Chondrocyte (in vitro differentiated cells): ENCODE measurements at places on chromosomes 2 and 18. TPM values are rescaled to one million over a fixed set of nuclear protein-coding genes. Genes with fewer than 3 reads are reported as not detected.

Gene PJVK
- 3.7 to 6.6 TPM (median 4.2 TPM) in 3 replicates for total RNA-seq

- DNase-seq, result no peak
Observed at GRCh38 chr18:60905699-60906098, 427.5 kb upstream of the CDH20 start.

DNA sequence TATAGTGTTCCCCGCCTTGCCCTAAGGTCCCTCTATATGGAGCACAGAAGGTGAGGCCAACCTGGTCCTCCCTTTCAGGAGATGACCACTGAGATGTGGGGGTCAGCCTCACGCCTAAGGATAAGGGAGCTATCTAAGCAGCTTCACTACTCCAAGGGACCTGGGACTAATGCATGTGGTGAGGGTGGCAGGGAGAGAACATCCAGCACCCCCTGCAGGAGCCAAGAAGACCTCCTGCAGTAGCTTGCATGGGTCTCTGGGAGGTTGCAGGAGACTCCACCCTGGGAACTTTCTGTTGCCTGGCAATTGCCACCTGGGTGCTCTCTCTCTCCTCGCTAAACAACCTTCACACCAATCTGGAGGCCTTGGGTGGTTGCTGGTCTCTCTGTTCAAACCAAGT lies 93.0 kb upstream of the KLHL29 start:
- no peak for DNase-seq

- no peak for DNase-seq
Observed at GRCh38 chr2:105872142-105872728, 127.5 kb downstream of the NCK2 start.

DNA sequence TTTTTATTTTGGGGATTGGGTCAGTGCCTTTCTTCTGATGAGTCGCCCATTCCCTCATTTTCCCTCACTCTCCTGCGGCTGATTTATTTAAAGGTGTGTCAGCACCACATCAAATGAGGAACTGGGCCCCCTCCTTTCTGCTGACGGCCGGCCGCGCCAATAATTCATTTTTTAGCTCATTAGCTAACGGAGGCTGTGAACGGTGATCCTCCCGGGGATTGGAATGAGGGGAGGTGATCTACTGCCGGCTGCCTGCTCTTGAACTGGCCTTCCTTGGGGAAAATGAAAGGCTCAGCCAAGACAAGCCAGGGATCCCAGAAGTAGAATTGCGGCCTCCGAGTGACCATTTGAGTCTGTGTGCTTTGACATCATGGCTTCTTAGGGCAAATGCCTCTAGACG lies 54.2 kb downstream of the GBX2 start:
- no peak for DNase-seq

Gene FAM124B
- not detected in 3 replicates for total RNA-seq

Gene TUBA4B
- total RNA-seq, result not detected in 3 replicates
